Bladder microvascular endothelial cell (primary cell): ENCODE measurements at places on chromosomes 7 and 10. TPM values are rescaled to one million over a fixed set of nuclear protein-coding genes. Genes with fewer than 3 reads are reported as not detected.

The CYP3A7 gene
- not detected in 2 replicates for total RNA-seq

The ASB10 gene
- total RNA-seq, result not detected in 2 replicates

The SAP25 gene
- total RNA-seq, result not detected in 2 replicates

The CPA2 gene
- total RNA-seq, result not detected in 2 replicates

The LIMK1 gene
- total RNA-seq, result 14.7 and 38.9 TPM in 2 replicates

The SMKR1 gene
- total RNA-seq, result 0.16 and 0.38 TPM in 2 replicates

The IDI2 gene
- total RNA-seq, result not detected in 2 replicates

The BCL7B gene
- 19.9 and 20.6 TPM in 2 replicates for total RNA-seq

The CALHM3 gene
- not detected in 2 replicates for total RNA-seq

The FOXP2 gene
- 0.32 and 8.6 TPM in 2 replicates for total RNA-seq

The SHLD2 gene
- total RNA-seq, result 16.4 and 22.8 TPM in 2 replicates
